ENCODE measurements at places on chromosomes 6 and 20. TPM values are rescaled to one million over a fixed set of nuclear protein-coding genes. Genes with fewer than 3 reads are reported as not detected.
A peak's percentile ranks its signal among the peaks of the same experiment; 100 is the strongest.

GGT7 gene
- polyA plus RNA-seq, result 24.6 TPM

- H3K27ac ChIP-seq, result no peak overlapping the region
- no peak for DNase-seq
- H3K4me1 ChIP-seq, result no peaks in the 10 kb centered on the region
These were observed 114.0 kb downstream of the VEGFA start for GRCh38 chr6:43883847-43884651.

DNA sequence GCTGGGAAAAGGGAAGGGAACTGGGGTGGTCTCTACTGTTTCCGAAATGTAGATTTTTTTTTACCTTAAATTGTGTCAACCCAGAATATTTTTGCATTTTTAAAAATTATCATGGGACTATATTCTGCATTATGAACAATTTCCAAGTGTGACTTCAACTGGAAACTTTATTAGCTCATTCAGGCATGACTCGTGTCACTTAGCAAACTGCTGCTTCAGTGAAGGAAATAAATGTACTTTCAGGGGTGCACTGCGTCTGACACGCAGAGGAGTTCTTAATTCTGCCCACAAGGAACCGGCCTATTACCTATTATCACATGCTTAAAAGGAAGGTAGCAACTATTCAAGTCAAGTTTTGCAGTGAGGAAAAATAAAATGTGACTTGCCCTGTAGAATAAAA is 291.3 kb upstream of the PRDM1 start:
- H3K27ac ChIP-seq, result no peak overlapping the region
- no peak for DNase-seq
- no peak overlapping the region for H3K4me3 ChIP-seq
- no peaks in the 10 kb centered on the region for H3K27me3 ChIP-seq

DNA sequence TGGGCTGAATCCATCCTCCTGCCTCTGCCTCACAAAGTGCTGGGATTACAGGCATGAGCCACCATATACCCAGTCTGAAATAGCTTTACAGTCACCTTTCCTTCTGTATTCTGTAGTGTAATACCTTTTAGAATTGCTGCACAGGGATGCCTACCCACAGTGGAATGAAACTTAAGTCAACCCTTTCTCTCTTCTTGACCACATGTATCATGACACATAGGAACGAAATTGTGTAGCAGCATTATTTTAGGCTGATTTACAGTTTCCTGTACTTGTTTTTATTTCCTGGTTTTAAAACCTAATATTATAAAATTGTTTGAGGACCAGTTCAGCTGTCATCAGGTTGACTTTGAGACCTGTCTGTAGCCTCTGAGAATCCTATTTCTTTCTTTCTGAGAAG is 297.8 kb downstream of the ZFAND3 start:
- H3K27me3 ChIP-seq, result no peaks in the 10 kb centered on the region
- no peak overlapping the region for H3K4me3 ChIP-seq
- H3K27ac ChIP-seq, result no peak overlapping the region
- H3K36me3 ChIP-seq, result no peaks in the 10 kb centered on the region
- no peak for DNase-seq
- H3K4me1 ChIP-seq, result peaks cover 21% of the 10 kb centered on the region

- no peak overlapping the region for H3K27ac ChIP-seq
- no peak for DNase-seq
- peaks cover 15% of the 10 kb centered on the region for H3K4me1 ChIP-seq
- H3K27me3 ChIP-seq, result peaks cover 5% of the 10 kb centered on the region
These were observed 1.2 kb downstream of the KAT14 start for GRCh38 chr20:18138639-18139583.

- H3K4me1 ChIP-seq, result peaks cover 9% of the 10 kb centered on the region
- H3K4me3 ChIP-seq, result no peak overlapping the region
- peak; percentile 78 for DNase-seq
- no peak overlapping the region for H3K27ac ChIP-seq
These were observed 6.0 kb upstream of the TRIM26 start for GRCh38 chr6:30219244-30219643.

DNA sequence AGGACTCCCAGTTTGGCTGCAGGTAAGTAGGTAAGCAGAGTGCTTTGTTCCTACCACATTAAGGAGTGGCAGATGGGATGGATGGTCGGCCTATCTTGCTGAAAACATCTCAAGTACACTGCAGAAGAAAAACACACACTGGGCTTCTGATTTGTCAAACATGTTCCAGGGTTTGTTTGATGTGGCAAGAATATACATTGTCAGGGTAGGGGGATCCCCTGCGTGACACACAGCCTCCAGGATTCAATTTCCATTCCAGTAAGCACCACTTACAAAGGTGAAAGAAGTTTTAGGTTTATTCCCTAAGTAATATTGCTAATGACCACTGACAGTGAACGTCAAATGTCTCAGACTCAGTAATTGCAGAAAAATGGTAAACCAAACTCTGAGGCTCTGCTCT is 26.0 kb upstream of the KIF16B start:
- no peaks in the 10 kb centered on the region for H3K36me3 ChIP-seq
- no peaks in the 10 kb centered on the region for H3K27me3 ChIP-seq
- H3K4me3 ChIP-seq, result no peak overlapping the region
- H3K4me1 ChIP-seq, result no peaks in the 10 kb centered on the region
- DNase-seq, result no peak

DNA sequence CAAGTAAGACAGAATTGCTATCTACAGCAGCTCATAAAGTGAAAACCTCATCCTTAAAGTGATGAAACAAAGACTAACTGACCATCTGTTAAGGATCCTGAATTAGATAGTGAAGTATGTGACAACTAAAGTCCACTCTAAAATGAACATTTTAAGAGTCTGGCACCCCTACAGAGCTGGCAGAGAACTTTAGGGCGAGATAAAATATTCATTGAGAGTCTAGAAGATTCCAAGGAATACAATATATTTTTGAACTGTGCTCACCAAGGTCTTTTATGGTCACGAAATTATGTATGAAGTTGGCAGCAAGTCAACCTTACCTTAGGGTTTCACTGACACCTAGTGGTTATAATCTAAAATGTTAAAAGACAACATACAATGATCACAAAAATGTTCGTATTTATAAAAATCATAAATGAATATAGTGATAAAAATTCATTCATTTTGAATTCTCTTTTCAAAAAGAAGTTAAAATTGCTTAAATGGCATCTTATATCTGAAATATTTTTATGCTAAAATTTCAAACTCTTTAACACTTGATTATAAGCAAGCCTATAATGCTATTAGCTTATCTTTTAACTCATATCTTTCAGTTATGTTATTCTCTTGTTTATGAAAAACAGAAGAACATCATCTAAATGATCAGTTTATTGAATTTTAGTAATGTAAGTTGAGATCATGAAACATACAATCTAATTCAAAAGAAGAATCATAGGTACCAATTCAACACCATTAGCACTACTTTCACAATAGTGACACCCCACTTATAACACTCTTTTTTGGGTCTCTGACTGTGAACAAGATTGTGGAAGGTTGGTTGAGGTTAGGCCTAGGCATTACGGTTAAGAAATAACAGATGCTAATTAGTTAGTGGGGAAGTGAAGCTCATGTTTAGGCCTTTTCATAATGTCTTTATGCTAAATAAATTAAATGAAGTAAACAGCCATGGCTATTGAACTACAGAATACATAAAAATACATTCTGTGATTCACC is 27.5 kb downstream of the RSPH3 start:
- no peaks in the 10 kb centered on the region for H3K4me1 ChIP-seq
- no peak overlapping the region for H3K4me3 ChIP-seq
- DNase-seq, result peak; percentile 72
- H3K36me3 ChIP-seq, result 0 out of 2 replicates have a peak, but pooled peaks cover 5% of the 10 kb centered on the region
- no peak overlapping the region for H3K27ac ChIP-seq
- H3K27me3 ChIP-seq, result no peaks in the 10 kb centered on the region
